GM12892 (cell line): ENCODE measurements at places on chromosomes 11 and 22.

DNA sequence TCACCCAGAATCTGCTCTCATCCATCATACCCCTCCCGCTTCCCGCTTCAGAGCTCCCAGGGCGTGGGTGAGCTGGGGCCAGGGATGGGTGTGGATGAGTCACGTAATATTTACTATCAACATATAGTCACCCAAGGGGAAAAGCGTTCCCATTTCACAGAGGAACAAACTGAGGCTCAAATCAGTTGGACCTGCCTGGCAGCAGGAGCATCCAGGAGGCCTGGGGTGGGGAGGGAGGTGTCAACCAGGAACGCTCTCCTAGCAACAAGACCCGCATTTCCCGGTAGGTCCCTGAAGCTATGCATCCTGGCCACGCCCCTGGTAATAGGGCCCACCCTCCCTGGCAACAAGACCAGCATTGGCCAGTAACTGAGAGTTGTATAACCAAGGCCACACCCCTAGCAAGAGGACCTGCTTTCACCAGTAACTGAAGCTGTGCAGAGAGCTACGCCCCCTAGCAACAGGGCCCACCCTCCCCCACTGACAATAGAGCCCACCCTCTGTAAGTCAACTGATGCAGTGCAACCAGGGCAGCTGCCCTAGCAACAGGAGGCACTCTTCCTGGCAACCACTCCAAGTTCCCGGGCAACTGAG lies 32.7 kb upstream of the TXNRD2 start:
- DNase-seq = peak; percentile 81

GRCh38 chr22:43235445-43236409 lies 48.8 kb upstream of the TTLL12 start:
- DNase-seq = no peak

DNA sequence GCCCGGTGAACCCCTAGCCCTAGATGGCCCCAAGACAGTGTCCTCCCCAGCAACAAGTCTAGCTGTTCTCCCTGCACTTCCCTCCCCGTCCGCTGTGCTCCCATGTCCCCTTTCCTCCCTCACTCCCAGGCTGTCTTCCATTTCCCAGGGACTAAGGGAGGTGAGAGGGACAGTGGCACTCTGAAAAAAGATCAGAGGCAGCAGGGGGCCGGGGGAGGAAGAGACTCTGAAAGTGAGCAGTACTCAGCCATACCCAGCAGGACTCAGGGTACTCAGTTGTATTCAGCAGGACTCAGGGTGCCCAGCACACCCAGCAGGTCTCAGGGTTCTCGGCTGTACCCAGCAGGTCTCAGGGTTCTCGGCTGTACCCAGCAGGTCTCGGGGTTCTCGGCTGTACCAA lies 48.4 kb upstream of the THY1 start:
- DNase-seq = no peak

DNA sequence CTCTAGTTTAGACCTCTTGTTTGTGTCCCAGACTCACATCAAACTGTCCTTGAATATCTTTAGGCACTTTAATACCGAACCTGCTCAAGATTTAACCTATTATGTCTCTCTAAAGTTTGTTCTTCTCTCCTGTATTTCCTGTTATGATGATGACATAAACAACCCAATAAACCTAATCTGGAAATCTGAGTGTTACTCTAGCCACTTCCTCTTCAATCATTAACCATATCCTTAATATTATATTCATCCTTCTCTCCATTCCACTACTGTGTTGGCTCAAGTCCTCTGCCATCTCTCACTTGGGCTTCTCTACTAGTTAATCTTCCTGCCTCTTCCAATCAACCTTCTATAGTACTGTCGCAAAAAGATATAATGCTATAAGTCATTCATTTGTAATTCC lies 36.0 kb downstream of the COPB1 start:
- DNase-seq = no peak

DNA sequence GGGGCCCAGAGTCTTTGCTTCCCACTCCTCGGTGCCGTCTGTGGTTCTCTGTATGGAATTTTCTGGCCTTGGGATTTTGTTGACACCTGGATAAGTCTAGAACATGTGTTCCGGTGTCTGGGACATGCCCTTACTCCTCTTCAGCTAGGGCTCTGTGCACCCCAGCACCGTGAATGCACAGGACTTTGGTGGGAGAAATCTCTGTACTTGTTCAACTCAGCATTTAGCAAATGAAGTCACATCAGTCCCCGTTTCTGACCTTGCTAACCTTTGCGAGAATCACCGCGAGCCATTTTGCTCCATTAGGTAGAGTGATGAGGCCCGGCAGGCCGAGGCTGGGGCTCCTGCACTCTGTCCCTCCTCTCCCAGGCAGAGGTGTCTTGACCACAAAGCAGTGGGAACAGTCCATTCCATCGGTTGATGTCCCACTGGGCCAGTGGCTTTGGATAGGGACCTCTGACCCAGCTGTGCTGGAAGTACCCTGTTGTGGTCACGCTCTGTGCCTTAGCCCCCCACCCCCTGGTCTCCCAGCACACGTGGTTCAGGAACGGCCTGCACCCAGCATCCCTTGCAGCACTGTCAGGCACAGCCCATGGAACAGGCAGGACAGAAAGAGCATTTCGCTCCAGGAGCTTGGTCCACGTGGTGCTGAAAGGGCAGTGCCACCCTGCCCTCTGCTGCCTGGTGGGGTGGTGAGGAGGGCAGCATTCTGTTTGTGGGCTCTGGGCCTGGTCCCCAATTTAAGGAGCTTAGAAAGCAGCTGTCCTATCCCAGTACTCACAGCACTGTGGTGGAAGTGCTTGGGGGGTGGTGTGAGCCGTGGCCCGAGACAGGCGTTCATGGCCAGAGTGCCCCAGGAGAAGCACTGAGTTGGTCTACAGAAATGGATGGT lies 73.4 kb downstream of the MED15 start:
- DNase-seq = no peak

- no peak for DNase-seq
Measured at GRCh38 chr22:38566726-38567504, 3.1 kb downstream of the DMC1 start.

- DNase-seq = no peak
Measured at GRCh38 chr11:46120346-46121300, 631 bp downstream of the PHF21A start.

GRCh38 chr11:103228807-103229206 lies 119.6 kb downstream of the DYNC2H1 start:
- no peak for DNase-seq

DNA sequence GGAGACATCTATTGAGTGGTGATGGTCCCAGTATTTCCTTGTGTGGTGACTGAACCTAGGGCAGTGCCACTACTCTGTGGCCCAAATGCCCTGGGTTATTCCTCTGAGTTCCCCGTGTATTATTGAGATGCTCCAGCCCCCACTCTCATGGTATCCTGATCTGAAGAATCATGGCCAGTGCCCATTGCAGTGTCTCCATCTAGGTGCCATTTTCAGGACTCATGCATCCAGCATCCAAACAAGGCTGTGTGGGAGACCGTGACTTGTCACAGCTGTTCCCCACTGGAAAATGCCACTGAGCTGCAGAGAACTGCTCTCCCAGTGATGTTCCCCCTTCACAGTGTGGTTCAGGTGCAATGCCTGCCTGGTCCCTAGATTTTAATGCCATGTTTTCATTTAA lies 24.7 kb downstream of the GGTLC2 start:
- no peak for DNase-seq

DNA sequence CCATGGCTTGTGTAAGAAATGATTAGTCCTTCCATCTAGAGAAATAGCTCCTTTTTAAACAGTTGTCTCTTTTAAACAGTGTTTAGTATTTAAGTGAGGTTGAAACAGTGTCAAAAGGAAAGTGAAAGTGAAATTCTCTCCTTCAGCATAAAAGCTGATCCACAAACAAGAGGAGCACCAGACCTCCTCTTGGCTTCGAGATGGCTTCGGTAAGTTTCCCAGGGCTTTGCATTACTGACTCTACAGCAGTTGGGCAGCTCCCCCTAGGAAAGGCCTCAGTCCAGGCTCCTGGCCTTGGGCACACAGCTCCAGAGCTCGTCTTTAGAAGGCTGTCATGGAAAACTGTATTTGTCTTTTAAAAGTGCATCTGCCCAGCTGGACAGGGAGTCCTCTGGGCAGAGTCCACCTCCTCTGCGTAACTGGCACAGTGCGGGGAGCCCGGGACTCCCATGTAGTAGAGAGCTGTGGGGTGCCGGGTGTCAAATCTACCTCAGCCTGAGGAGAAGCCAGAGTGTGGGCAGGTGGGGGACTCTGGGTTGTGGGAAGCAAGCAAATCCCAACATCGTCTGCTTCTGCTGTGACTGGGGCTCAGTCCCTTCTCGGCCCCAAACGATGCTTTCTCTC lies at the start of gene PLAAT4:
TSS of gene PLAAT4 (plus strand) at position 140 of the 624 bp plus-strand sequence. CDS start at position 201, 61 bp downstream.
- peak; percentile 46 for DNase-seq

DNA sequence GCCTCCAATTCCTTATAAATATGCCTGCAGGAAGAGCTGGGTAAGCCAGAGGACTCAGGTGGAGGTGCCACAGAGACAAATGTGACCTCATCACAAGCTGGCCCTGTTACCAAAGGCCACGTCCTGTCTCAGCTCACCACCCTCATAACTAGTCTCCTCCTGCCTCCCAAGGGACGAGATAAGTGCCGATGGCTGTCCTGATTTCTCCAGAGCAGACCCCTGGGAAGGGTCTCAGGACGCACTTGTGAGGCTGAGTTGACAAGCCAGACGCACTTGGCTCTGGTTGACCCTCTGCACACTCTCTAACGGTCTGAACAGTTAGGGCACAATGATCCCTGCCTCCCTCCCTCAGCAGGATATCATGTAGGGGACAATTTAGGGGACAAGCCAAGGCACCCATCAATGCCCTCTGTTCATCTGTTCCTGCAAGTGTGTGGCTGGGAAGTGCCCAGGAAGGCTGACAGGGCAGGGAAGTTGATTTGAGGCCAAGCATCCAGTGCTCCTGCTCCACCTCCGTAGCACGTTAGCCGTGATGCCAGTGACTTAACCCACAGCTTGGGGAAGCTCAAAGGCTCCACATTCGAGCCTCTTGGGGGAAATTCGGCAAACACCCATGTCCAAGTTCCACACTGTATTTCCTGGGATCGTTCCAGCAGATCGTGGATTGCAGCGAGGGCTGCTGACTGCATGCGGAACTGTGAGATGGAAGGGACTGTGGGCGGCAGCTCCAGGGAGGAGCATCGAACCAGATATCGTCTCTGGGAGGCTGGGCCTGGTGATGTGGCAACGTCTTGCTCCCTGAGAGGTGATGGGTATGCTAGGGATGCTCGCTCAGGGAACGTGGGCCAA lies 2.8 kb downstream of the SMIM38 start:
- DNase-seq = no peak

DNA sequence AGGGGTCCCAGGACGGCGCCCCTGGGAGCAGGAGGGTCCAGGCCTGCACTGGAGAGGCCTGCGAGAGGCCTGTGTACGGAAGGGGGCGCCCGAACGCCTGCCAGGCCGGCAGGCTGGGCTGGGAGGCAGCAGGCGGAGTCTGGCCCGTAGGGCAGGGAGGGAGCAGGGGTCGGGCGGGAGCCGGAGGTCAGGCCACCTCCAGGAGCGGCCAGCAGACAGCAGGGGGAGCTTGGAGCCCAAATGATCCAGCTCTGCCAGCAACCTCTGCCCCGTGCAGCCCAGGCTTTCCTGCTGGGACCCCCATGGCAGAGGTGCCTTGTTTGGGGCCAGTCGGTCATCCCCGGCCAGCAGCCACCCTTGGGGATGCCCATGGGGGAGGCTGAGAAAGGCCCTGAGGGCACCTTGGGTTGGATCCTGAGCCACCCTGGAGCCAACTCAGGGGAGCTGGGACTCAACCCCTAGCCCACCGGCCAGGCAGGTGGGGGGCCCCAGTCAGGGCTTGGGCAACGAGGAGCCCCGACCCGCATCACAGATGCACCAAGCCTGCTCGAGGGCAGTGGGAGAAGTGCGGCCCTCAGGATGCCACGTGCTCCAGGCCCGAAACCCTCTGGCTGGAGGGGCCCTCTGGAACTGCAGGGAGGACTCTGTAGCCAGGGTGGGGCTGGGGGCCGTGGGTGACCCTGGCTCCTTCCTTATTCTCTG lies 9.6 kb upstream of the SYT8 start:
- peak; percentile 76 for DNase-seq

- no peak for DNase-seq
Measured at GRCh38 chr11:118042796-118043195, 34.1 kb upstream of the TMPRSS4 start.

DNA sequence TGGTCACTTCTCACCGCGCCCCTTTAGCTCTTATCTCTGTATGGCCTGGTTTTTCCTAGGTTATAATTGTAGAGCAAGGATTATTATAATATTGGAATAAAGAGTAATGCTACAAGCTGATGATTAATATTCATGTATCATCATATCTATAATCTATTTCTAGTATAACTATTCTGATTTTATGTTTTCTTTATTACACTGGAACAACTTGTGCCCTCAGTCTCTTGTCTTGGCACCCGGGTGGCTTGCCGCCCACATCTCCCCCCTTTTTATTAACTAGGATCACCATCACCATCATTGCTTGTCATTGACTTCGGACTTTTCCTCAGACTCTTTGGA lies 11.0 kb downstream of the OR52K1 start:
- no peak for DNase-seq

DNA sequence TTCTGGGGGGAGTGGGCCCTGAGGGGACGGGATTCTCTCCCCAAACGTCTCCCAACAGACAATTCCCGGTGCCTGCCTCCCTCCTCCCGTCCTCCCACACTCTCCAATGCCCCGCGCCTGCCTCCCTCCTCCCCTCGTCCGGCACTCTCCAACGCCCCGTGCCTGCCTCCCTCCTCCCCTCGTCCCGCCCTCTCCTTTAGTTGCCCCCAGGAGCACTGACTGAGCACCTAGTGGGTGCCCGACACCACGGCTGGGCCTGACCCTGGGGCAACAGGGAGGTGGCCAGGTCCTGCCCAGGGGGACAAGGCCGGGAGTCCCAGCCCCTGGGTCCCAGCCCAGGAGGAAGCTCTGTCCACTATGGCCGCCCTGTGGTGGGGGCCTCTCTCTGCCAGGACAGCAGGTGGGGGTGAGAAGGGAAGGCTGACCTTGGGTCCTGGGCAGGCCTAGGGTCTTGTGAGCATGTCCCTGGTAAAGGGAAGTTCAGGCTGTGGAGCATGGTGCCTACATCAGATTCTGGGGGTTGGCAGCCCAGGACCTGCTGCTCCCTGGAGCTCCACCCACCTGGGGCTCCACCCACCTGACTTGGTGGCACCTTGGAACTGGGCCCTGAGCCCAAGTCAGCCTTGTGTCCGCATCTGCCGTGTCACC lies 942.3 kb downstream of the BRD1 start:
- no peak for DNase-seq

DNA sequence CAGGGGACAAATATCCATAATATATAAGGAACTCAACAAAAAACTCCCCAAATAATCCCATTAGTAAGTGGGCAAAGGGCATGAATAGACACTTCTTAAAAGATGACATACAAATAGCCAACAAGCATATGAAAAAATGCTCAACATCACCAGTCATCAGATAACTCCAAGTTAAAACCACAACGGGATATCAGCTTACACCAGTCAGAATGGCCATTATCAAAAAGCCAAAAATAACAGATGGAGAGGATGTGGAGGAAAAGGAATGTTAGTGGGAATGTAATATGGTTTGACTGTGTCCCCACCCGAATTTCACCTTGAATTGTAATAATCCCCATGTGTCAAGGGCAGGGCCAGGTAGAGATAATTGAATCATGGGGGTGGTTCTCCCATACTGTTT lies 350.1 kb downstream of the GUCY1A2 start:
- DNase-seq = no peak

GRCh38 chr22:23845265-23846080 lies 6.7 kb upstream of the DERL3 start:
- no peak for DNase-seq

- DNase-seq = no peak
Measured at GRCh38 chr11:109039611-109040010, 374.7 kb downstream of the DDX10 start.

GRCh38 chr11:12397931-12398334 lies 20.6 kb downstream of the PARVA start:
- no peak for DNase-seq

- DNase-seq = no peak
Measured at GRCh38 chr11:72823105-72823804, 9.0 kb downstream of the ATG16L2 start.
